ENCODE measurements at places on chromosomes 5 and 9.

- no peak for DNase-seq
Measured at GRCh38 chr9:23423999-23424398, 402.0 kb downstream of the ELAVL2 start.

DNA sequence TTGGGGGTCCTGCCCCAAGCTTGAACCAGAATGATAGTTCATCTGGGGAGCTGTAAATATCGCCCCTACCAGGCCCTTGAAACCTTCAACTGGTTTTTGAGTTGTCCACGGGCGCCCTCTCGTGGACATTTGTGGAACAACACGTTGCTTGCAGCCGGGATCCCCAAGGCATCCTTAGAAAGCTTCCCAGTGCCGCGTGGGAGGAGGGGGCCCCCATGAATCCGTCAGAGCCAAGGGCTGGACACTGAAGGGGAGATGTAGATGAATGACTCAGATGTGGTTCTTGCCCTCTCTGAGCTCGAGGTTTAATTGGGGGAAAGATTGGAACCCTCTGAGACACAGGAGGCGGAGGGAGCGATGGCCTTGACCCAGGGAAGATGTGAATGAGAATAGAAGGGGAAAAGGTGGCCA lies 31.8 kb upstream of the ORM1 start:
- peak; percentile 89 for DNase-seq

- no peak for DNase-seq
Measured at GRCh38 chr5:135705941-135706466, 127.2 kb upstream of the CXCL14 start.

- DNase-seq = no peak
Measured at GRCh38 chr5:180289433-180289832, 2.5 kb downstream of the MAPK9 start.

- DNase-seq = no peak
Measured at GRCh38 chr9:9215050-9215449, 1397.8 kb downstream of the PTPRD start.

GRCh38 chr5:104942735-104943134 lies 1380.1 kb upstream of the NUDT12 start:
- DNase-seq = no peak

- no peak for DNase-seq
Measured at GRCh38 chr5:31300501-31300900, 107.0 kb downstream of the CDH6 start.

DNA sequence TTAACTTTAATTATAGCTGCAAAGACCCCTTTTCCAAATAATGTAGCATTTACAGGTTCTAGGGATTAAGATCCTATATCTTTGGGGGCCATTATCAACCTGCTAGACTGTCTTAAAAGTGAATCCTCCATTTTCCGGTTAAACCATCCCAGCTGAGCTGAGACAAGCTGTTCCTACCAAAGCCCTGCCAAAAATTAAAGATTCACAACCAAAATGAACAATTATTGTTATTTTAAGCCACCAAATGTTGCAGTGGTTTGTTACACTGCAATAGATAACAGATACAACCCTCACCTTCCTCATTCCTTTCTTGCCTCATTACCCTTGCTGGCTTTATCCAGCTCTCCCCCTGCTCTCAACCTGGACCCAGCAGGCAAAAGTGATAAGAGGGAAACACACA lies 343.4 kb downstream of the CDK5RAP2 start:
- DNase-seq = no peak

- peak; percentile 30 for DNase-seq
Measured at GRCh38 chr5:180129291-180130190, 58.0 kb upstream of the RNF130 start.

DNA sequence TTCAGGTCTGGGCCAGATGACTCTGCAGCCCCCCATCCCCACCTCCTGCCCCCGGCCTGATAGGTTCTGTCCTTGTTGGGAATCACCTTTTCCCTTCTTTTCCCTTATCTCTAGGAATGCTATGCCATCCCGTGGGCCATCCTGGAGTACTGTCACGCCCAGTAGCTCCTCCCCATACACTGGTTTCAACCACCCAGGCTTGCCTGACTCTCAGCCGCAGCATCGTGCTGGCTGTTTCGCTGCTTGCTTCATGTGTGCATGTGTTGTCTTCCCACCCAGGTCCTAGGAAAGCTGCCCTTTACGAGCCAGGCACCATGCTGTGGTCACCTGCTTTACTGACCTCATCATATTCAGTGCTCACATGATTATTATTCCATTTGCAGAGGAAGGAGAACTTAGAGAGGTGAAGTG lies 71.8 kb downstream of the ANGPTL2 start:
- no peak for DNase-seq

- no peak for DNase-seq
Measured at GRCh38 chr5:4674166-4674565, 466.0 kb upstream of the ADAMTS16 start.

DNA sequence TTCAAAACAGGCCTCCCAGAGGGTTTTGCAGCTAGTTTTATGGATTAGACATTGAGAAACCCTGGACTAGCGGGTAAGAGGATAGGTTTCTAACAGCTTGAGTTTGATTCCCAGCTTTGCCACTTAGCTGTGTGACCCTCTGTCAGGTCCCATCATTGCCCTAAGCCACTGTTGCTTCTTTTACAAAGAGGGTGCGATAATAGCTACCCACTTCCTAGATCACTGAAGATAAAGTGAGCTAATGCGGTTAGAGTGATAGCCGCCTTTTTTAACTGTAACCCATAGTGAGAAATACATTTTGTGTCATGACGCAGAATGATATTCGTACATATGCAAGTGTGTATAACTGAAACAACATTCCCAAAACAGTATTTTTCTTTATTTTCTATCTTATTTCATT lies 40.3 kb downstream of the CSF1R start:
- DNase-seq = no peak

- no peak for DNase-seq
Measured at GRCh38 chr9:126435626-126436025, 109.0 kb downstream of the MVB12B start.

DNA sequence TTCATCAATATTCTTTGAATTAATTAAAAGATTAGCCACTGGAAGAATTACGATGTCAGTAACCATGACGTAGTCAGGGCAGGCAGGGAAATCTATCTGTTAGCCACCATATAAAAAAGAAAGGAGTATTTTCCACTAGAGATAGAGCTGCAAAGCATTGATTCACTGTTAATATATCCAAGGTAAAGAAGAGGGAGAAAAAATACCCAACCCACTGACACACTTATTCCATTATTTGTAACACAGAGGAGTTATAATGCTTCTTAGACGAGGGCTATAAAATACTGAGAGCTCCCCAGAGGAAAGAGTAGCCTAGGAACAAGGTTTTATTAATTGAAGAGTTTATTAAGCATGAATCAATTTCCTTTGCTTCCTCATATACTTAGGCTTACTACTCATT lies 382.2 kb upstream of the CDH6 start:
- DNase-seq = no peak

DNA sequence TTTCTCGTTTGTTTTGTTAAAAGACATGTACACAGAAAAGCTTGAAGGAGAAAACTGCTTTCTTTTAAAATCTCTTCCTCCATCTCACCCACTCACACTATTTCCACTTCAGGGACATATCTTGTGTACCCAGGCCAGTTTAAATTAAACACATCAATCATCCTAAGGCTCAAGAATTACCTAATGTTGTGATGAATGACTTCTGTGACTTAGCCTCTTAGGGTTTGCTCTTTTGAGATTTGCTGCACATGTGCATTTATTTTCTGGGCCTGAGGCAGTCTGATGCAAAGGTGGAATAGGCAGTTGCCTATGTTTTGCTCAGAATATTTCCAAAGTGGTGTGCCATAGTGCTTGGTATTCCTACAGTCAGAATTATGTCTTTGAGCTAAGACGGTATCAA lies 439.9 kb upstream of the CHD1 start:
- DNase-seq = no peak

GRCh38 chr5:117131048-117131679 lies 556.5 kb upstream of the SEMA6A start:
- DNase-seq = no peak

GRCh38 chr5:111229221-111229835 lies 5.1 kb downstream of the CAMK4 start:
- DNase-seq = no peak

DNA sequence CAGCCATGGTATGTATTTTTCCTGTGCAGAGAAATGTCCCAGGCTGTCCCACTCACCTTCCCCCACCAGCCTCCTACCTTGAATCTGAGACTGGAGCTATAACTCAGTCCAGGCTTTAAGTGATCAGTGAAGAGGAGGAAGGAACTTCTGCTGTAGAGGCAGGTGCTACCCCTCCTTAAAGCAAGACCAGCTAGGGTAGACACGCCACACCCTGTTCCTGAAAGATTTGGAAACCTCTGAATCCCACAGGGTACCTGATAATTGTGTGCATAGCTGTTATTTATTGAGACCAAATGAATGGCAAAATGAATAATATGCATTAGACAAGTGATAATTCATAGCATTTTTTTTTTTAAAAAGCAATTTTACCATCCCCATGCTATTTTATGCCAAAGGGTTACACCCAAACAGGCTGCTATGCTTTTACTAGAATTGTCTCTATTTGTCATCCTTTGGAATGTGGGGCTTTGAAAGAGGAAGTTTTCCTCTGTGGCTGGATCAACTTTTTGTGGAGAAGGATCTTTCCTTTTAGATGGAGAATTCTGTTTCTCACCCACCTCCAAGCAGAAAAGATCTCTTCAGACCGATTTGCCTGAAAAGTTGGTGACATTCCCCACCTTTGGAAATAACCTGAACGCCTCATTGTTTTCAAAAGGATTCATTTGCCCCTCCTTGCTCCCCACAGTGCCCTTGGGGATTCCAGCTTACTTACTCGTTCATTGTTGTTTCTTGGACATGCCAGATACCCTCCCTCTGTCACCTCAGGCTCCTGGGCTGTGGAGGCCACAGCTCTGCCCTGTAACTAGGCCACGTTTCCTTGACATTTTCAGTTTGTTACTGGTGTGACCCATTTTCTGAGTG lies 248.7 kb downstream of the NR3C1 start:
- DNase-seq = no peak

DNA sequence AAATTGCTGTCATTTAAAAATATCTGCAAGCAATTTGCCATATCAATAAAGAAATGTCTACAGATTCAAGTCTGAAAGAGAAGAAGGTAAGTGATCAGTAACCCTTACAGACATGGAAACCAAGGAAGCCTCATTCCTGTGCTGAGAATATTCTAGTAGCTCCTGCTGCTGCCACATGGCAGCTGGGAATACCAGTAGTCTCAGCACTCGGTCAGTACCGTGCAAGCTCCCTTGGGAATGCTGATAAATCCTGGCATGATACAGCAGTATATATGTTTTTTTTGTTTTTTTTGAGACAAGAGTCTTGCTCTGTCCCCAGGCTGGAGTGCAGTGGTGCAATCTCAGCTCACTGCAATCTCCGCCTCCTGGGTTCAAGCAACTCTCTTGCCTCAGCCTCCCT lies 27.9 kb downstream of the NANS start:
- DNase-seq = no peak

DNA sequence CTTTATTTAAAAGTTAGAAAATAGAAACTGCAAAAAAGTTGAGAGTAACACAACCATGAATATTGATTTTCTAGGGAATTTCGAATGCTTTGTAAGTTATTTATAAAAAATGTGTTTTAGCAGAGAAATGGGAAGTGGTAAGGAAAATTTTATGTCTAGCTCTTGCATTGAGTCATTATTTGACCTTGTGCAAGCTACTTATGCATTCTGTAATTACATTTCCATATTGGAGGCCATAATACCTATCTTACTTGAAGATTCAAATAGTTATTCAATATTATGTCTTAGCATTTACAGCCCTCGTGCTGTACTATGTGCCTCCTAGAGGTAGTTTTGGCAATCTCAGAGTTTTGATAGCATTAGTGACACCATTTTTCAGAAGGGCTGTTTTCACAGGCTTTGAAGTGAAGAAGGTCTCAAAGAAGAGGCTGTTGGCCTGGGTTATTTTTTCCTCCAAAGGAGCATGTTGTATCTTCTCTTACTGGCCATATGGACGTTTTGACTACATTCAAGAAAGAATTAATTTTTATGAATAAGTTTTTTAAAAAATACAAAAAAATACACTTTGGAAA lies 7.4 kb upstream of the DAP start:
- no peak for DNase-seq

DNA sequence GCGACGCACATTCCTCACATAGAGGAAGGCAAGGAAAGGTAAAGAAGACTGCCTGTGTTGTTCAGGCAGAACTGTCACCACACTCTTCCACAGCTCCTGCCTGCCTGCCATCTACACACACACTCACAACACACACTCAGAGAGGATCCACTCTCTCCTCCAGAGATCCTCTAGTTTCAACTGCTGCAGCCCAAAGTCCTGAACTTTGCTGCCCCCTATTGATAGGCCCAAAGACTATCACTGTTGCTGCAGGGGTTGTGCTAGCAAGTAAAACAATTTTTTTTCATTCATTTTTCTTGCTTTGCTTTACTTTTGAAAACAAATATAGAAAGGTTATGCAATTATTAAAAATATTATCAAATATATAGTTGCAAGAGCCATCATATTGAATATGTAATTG lies 5.9 kb upstream of the CFAP90 start:
- DNase-seq = no peak

GRCh38 chr5:43702815-43703214 lies 99.8 kb downstream of the NNT start:
- no peak for DNase-seq

DNA sequence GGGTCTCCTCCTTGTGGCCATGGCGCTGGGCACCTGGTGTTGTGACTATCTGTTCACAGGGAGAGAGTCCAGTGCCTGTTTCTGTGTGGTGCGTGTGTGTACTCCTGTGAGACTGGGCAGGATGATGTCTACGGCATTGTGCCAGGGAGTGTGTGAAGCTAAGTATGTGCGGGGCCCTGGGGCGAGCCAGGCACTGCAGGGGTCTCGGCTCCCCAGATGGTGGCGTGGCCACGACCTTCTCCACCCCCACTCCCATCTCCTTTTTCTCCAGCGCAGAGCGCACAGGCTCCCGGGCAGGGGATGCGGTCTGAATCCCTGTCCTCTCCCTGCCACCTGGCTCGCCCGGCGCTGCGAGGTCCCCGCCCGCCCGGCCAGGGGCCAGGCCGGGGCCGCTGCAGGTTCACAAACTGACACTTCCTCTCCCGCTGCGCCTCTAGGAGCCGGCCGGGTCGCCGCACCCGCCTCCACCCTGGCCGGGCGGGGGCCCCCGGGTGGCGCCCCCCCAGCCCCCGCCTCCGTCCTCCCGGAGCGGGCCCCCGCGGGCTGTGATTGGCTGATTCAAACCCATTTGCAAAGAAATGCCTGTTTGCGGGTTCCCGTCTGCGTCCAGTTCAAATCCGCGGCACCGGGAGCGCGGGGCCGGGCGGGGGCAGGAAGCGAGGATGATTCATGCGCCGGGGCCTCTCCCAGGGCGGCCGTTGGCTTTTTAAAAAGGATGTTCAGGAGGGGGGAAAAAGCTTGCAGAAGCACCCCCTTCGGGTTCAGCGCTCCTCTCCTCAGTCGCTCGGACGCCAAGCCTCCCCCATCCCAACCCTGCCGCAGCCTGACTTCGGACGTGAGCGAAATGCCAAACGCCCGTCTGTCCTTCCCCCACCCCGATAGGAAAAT lies 790 bp downstream of the PHF19 start:
- DNase-seq = no peak

- DNase-seq = no peak
Measured at GRCh38 chr5:56026863-56027300, 32.1 kb upstream of the IL6ST start.
